NCI-H2081 treated with DMSO at 0.1 percent for 48 hours (cell line): ENCODE measurements at places on chromosomes 5 and 9.

DNA sequence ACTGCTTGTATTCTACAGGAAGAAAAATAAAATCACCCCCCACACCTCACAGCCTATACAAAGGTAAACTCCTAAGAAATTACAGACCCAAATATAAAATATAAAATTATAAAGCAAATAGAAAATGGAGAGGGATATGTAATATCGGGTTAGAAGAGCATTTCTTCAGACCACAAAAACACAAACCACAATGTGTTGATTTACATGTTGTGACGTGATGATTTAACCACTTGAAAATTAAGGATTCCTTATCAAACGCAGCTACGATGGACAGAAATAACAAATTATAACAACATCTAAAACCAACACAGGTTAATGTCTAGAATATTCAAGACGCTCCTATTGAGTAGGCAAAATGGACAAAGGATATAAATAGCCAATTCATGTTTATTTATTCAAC is 26.3 kb downstream of the SSBP2 start:
- DNase-seq = no peak

GRCh38 chr5:15740383-15740782 is 240.4 kb downstream of the FBXL7 start:
- DNase-seq = no peak

DNA sequence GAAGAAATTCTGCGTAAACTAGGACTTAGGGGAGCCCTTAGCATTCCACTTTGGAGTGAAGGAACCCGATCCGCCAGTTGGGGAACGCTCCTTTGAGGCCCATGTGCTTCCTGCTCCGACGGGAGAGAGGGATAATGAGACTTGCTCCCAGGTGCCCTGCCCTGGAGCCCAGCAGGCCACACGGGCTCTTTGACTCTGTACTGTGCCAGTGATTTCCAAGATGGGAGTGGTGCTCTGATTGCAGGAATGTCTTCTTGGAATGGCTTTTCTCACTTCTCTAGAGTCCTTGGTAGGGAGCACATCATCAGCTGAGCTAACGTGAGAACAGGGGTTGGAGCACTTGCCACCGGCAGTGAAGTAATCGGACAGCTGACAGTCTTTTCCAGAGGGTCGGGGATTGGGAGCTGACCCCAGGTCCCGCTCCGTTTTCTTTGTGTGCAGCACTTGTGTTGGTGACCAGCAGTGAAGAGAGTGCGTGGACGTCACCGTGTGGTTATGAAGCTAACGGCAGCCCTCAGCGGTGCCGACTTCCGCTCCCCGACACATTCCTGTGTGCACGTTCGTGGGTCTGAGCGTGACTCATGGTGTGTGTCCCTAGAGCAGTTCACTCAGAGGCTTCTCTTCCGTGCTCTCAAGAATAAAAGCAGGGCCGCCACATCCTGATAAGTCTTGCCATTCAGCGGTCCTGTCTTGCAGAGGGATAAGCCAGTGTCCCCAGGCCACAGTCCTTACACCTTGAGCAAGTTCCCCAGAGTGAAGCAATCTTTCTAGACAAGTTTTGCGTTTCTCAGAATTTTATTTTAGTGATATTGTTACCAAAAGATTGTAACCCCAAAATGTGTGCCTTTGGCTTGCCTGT is 25.6 kb downstream of the ABL1 start:
- DNase-seq = no peak

DNA sequence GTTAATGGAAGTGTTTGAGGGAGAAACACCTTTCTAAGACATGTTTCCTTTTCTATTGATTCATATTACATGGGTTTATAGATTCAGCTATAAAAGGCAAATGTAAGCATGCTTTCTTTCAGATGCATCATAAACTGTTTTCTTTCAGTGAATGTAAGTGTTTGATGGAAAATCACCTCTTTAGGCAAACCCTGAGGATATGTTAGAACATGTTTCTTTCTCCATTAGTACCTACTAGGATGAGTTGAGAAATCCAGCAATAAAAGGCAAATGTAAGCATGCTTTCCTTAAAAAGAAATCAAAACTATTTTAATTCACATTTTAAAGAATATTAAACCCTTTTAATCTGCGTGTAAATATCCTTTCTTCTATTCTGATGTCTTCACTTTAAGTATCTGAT is 31.6 kb downstream of the FNIP1 start:
- DNase-seq = no peak

- no peak for DNase-seq
These were observed 181.1 kb downstream of the PDZD2 start for GRCh38 chr5:31819926-31820516.

DNA sequence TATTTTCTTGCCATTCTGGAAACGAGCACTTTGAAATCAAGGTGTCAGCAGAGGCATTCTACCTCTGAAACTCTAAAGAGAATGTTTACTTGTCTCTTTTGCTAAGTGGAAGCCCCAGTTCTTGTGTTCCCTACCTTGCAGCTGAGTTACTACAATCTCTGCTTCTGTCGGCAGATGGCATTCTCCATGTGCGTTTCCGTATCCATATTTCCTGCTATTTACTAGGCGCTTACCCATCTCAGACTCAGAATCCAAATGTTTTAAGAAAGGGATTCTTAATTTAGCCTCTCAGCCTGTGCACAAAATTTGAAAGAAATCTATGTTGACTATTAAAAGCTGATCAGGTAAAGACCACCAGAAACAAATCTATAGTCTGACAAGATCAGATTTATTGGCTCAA is 221.3 kb upstream of the FTMT start:
- DNase-seq = no peak

DNA sequence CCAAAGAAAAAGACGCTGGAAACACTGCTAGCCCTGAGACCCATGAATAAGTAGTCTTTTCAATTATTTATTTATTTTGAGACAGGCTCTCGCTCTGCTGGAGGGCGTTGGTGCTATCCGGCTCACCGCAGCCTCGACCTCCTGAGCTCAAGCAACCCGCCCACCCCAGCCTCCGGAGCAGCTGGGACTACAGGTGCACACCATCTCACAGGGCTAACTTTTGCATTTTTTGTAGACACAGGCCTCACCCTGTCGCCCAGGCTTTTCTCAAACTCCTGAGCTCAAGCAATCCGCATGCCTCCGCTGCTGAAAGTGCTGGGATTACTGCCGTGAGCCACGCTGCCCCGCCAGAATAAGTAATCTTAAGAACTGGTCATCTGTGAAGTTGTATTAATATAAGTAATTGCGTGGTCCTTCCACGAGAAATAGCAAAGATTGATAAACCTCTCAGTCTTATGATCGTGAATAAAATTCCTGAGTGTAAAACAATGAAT is 1.6 kb downstream of the ANXA2R start:
- no peak for DNase-seq

DNA sequence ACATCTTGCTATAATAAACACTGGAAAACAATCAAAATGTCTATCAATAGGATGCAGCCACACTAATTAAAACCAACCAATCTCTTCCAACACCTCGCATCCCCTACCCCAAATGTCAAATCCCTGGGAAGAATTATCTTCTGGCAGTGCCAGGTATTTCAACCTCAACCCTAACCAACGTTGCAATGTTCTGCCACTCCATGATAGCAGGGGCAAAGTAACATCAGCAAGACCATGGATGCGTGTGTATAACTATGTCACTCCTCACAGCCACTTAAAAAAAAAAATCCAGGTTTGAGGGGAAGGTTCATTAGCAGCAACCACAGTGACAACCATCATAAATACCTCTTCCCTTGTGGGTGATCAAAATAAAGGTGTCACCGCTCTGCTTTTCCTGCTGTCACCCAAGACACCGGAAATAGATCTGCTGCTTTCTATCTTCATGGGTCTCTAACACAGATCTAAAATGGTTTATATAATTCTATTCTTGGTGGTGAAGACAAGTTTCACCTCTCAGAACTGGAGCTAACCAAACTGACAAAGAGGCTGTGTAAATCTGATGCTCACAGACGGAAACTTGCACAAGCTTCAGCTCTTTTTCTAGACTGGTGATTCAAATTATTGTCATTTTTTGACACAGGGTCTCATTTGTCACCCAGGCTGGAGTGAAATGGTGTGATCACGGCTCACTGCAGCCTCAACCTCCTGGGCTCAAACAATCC is 9.9 kb downstream of the HSPA9 start:
- no peak for DNase-seq

GRCh38 chr5:14223372-14223771 is 80.2 kb downstream of the TRIO start:
- no peak for DNase-seq

GRCh38 chr9:21677834-21678233 is 124.6 kb upstream of the MTAP start:
- no peak for DNase-seq

GRCh38 chr9:93636172-93636661 is 59.8 kb downstream of the PHF2 start:
- DNase-seq = no peak

GRCh38 chr5:19739671-19740070 is 248.3 kb downstream of the CDH18 start:
- DNase-seq = peak; percentile 40

- DNase-seq = no peak
These were observed 26.5 kb downstream of the SMC5 start for GRCh38 chr9:70285246-70285645.

GRCh38 chr9:130870491-130871381 is 25.9 kb downstream of the QRFP start:
- no peak for DNase-seq

GRCh38 chr5:169126481-169127021 is 174.4 kb downstream of the SLIT3 start:
- DNase-seq = no peak
